ENCODE measurements at places on chromosomes 2 and 18.

DNA sequence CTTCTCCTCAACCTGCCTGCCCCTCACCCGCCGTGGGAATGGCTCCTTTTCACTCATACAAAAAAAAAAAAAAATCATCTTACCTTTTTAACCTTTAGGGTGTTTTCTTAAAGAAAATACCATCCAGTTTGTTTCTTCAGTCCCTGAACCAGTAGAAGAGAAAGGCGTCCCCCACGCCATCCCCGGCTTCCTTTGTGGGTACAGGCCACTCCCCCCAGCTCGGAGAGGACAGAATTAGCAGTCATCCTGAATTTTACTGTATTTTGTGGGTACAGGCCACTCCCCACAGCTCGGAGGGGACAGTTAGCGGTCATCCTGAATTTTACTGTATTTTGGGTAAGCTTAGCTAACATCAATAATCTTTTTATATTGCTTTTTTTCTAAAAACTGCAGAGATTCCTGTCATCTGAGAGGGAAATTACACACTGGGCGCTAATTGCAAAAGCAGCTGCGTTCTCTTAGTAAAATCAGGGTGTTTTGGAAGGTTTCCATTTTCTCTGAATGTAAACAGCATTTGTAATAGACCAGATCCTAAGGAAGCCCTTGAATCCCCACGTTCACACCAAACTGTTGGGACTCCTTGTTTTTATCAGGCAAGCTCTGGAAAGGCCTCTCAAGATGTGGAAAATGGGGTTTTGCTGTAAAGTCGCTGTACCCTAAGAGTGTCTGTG lies 72.5 kb downstream of the NFATC1 start:
- peaks cover 5% of the 10 kb centered on the region for H3K36me3 ChIP-seq
- no peaks in the 10 kb centered on the region for H3K27me3 ChIP-seq
- no peak overlapping the region for H3K4me3 ChIP-seq
- no peak overlapping the region for H3K27ac ChIP-seq

DNA sequence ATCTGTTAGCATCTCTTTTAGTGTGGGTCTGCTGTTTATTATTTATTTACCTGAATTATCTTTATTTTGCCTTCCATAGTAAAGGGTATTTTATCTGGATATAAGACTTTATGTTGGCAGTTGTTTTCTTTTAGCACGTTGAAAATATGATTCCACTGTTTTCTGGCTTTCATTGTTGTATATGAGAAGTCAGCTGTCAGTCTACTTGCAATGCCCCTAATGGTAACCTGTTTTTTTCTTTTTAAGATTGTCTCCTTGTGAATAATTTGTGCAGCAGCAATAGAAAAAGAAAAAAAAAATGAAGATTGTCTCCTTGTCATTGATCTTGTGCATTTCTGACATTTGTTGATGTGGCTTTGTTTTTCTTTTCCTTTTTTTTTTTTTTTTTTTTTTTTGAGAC lies 27.2 kb downstream of the SNED1 start:
- no peak for DNase-seq
- H3K4me3 ChIP-seq, result no peak overlapping the region
- no peaks in the 10 kb centered on the region for H3K4me1 ChIP-seq
- H3K27ac ChIP-seq, result no peak overlapping the region
- H3K27me3 ChIP-seq, result no peaks in the 10 kb centered on the region
- peaks cover 2% of the 10 kb centered on the region for H3K36me3 ChIP-seq

- H3K27me3 ChIP-seq, result no peaks in the 10 kb centered on the region
- H3K4me1 ChIP-seq, result peaks cover 4% of the 10 kb centered on the region
- H3K27ac ChIP-seq, result no peak overlapping the region
- H3K4me3 ChIP-seq, result no peak overlapping the region
- no peak for DNase-seq
- peaks cover 21% of the 10 kb centered on the region for H3K36me3 ChIP-seq
Measured at GRCh38 chr2:37026050-37026449, 58.1 kb downstream of the HEATR5B start.

GRCh38 chr2:207156451-207157161 lies 9.1 kb downstream of the KLF7 start:
- peaks cover 3% of the 10 kb centered on the region for H3K36me3 ChIP-seq
- no peak overlapping the region for H3K4me3 ChIP-seq
- H3K4me1 ChIP-seq, result peaks cover 29% of the 10 kb centered on the region
- no peaks in the 10 kb centered on the region for H3K27me3 ChIP-seq
- H3K27ac ChIP-seq, result no peak overlapping the region

Data from IMR-90 (cell line).